ENCODE measurements at places on chromosomes 4 and X. TPM values are rescaled to one million over a fixed set of nuclear protein-coding genes. Genes with fewer than 3 reads are reported as not detected.

DNA sequence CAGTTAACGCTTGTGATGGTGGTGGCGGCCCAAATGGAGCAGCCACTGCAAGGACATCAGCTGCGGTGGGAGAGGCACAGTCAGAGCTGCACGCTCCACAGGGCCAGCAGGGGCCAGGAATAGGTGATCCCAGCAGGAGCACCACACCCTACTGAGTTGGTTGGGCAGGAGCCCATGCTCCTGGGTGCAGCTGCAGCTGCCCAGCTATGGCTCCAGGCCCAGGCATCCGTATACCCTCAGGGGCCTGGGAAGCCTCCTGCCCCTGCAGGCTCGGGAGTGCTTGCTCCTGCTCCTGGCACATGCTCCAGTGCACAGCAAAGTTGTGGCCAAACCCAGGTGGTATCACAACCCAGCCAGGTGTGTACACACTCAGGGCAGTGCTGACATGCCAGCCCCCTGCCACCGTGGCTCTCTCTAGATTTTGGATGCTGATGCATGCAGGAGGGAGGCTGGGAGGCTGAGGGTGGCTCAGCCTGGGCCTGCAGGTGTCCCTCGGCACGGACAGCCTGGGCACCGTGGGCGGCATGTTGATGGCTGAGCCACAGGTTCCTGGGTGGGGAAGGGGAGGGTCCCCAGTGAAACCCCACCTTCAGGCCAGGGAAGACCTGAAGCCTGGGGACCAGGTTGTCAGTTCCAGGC is 150.2 kb downstream of the CXXC4 start:
- DNase-seq = no peak

GRCh38 chr4:101075536-101075935 is 271.8 kb downstream of the PPP3CA start:
- DNase-seq = no peak

- no peak for DNase-seq
Observed at GRCh38 chr4:157079441-157079840, 3.5 kb downstream of the GLRB start.

The BEND4 gene
- 5.9 TPM for total RNA-seq

DNA sequence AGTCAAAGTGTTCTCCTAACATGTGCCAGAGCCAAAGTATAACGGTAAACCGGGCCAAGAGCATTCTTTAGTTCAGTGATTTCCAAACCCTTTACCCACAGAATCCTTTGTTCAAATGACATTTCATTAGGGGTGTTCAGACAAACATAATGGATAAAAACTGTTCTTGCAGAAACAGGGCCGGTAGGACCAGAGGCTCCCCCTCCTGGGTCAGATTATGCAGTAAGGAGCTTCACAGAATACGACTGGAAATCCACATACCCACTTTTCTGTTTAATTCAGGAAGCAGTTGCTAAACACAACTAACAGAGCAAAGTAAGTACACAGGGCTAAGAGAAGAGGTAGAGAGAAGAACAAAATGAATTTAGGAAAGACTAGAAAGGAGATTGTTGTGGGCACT is 46.6 kb upstream of the TMEM184C start:
- DNase-seq = no peak

Measured in activated CD8-positive, alpha-beta memory T cell treated with anti-CD3 and anti-CD28 coated beads, Interleukin-2, amount 10 ng/mL, durations not matched to agents 7 days and 5 days (primary cell).